Peyer's patch (tissue), 4 donors: ENCODE measurements at places on chromosomes 3 and 15. TPM values are rescaled to one million over a fixed set of nuclear protein-coding genes. Genes with fewer than 3 reads are reported as not detected.

MEGF11 gene
- total RNA-seq: not detected

DNA sequence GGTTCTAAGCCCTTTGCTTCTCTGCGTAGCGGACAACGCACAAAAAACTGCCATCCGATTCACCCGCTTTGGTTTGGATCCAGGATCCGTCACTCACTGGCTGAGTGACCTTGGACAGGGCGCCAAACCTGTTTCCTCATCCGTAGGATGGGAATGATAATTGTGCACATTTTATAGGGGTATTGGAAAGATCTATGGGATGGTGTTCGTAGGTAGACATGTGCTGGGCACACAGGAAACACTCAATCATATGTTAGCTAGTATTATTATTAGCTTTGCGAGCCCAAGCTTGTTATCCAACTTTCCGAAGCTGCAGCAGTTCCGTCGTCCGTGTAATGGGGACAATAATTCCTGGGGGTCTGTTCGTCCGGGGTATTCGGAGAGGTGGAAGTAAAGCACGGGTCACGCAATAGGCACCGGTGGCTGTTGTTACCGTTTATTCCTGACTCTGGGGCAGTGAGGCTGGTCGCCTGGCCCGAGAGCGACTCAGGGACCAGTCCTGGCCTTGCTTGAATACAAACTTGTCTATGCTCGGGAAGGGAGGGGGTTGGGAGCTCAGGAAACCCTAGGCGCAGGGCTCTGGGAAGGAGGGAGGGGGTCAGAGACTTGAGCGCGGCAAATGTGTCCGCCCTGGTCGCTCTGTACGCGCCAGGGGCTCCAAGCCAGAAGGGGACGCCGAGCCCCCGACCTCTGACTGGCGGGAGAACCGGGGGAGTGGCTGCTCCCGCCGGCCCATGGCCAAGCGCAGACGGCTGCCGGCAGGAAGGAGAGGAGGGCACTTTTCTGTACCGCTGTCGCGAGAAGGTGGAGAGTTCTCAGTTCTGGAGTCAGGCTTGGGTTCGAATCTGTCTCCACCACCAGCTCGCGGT lies 1.3 kb downstream of the SPSB4 start:
- no peaks in the 10 kb centered on the region for H3K36me3 ChIP-seq
- peaks cover 8% of the 10 kb centered on the region for H3K27me3 ChIP-seq
- no peak for DNase-seq
- no peak overlapping the region for H3K4me3 ChIP-seq
- peaks cover 3% of the 10 kb centered on the region for H3K4me1 ChIP-seq
- no peak overlapping the region for H3K27ac ChIP-seq

TRIM42 gene
- not detected for total RNA-seq

DNA sequence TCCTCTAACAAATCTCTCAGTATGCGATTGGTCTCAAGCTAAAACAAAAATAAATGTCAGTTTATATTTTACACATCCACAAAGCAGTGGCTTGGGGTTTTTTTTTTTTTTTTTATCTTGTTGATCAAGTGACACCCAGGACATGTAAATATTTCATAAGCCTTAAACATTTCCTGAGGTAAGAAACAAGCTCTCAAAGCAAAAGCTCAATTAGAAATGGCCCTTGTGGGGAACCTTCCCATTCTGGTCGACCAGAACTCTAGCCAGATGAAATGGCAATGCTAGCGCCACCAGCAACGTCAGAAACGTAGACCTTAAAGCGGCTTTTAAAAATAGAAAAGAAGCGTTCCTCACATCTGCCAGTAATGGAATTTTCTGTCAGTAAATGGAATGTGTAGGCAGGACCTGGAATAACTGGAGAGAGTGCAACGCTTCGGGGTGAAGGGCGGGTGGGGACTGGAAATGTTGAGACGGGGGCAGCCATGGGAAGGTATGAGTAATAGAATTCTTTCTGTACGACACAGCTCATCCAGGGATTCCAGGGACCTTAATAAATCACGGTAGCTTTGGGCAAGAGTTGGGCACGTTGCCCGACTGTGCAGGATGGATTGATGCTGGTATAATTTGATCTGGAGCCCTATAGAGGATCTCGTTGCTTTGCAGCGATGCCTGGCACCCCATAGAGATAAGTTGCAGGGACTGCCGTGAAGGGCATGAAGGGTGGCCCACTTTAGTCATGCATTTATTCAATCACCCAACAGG lies 44.4 kb downstream of the BTD start:
- peaks cover 18% of the 10 kb centered on the region for H3K4me1 ChIP-seq
- DNase-seq: no peak
- H3K4me3 ChIP-seq: no peak overlapping the region
- H3K36me3 ChIP-seq: no peaks in the 10 kb centered on the region
- no peaks in the 10 kb centered on the region for H3K27me3 ChIP-seq

DNA sequence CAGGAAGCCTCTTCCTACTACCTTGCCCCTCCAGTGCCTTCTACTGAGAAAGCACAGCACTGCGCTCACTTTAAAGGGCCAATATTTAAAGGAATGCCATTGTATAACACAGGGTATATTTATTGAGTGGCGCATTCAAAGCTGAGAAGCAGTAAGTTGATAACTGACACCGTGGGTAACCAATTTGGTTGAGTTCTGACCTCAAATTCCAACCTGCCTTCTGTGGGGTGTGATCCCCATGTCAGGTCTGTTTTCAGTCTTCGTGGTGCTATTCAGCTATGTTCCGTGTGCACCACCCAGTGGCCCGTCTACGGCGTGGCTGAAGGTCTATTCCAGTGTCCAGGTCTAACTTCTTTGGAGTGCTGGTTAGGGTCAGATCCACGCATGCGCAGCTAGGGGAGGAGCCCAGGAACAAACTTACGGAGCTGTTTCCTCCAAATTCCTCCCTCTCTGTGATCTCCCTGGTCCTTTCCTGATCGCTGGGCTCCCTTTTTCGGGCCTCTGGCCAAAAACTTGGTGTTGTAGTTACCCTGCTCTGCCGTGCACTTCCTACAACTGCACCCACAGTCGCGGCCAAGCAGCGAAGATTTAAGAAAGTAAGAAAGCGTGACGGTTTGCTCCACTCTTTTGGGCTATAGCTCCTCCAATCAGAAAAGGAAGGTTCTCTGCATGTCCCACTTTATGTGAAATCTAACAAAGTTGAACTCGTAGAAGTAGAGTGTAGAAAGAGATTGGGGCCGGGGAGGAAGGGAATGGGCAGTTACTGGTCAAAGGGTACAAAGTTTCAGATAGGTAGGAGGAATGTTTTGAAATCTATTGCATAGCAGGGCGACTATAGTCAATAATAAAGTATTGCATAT lies 7.7 kb downstream of the LRRC2 start:
- peaks cover 6% of the 10 kb centered on the region for H3K4me1 ChIP-seq
- peak; percentile 87 for DNase-seq

DNA sequence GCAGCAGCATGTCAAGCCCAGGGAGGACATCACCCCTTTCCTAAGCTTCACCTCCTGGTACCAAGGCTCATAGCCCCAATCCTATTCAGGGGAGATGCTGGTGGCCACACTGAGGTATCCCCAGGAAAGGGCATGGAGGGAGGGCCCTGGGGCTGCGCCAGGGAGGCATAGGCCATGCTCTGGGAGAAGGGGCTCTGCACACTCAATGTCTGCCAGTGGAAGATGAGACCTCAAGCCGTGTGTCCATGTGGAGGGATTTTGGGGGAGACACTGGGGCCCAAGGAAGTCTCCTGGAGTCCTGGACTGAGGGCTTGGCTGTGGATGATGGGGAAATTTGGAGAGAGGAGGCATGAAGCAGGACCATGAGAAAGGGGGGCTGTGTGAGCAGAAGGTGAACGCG lies 21.2 kb upstream of the PRR23E start:
- no peaks in the 10 kb centered on the region for H3K36me3 ChIP-seq
- H3K4me3 ChIP-seq: no peak overlapping the region

GRCh38 chr3:10460951-10461545 lies 44.3 kb downstream of the ATP2B2 start:
- no peaks in the 10 kb centered on the region for H3K4me1 ChIP-seq
- H3K27me3 ChIP-seq: no peaks in the 10 kb centered on the region
- DNase-seq: no peak
- no peak overlapping the region for H3K27ac ChIP-seq

DNA sequence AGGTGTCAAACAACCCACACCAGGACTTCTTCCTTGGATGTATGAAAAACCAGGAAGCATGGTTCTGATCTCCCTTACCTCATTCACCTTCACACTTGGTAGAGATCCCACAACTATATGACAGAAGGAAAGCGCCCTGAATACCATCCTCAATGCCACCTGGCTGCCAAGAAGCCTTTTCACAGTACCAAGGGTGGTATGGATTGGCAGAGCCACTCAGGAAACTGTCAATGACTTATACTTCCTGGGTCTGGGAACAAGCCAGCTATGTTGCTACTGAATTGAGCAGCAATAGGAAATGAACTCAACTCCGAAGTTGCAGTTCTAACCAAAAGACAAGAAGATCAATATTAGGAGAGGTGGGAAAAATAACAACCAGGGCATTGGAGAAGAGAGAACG lies 72.5 kb upstream of the PSMD6 start:
- DNase-seq: no peak
- no peaks in the 10 kb centered on the region for H3K27me3 ChIP-seq
- H3K27ac ChIP-seq: no peak overlapping the region
- no peak overlapping the region for H3K4me3 ChIP-seq
- H3K36me3 ChIP-seq: no peaks in the 10 kb centered on the region

DNA sequence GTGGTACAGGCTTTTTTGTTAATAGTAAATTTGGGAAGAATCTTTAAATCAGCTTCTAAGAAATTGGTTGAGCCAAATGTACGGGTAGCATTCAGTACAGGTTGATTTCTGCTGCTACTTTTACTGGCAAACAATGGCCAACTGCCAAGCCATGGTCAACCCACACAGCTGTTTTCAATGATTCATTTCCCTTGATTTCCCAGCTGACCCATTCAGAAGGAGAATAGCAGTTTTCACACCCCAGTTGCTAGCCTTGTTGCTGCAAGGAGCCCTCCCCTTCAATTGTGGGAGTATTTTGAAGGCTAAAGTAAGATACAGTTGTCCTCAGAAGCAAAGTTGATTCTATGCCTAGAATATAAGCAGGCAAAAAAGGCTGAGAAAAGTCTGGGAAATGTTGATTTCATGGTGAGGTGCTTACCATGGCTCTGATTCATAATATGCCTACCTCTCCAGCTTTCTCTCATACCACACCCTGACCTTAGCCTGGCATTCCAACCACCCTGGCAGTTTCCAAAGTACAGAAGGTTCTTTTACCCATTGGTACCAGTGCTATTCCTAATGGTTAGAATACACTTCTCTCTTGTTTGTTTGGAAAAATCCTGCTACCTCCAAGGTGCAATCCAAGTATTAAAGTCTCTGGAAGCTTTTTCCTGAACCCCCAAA lies 320.3 kb upstream of the TGFBR2 start:
- H3K4me3 ChIP-seq: no peak overlapping the region
- no peaks in the 10 kb centered on the region for H3K27me3 ChIP-seq
- H3K36me3 ChIP-seq: no peaks in the 10 kb centered on the region
- no peaks in the 10 kb centered on the region for H3K4me1 ChIP-seq
- peak overlapping the region; percentile 62 for H3K27ac ChIP-seq
- DNase-seq: peak; percentile 67
